DMS79 treated with DMSO at 0.1 percent for 48 hours (cell line): ENCODE measurements at places on chromosomes 7 and 10.

GRCh38 chr7:14376711-14377110, 387.2 kb upstream of the ETV1 start:
- no peak for DNase-seq

DNA sequence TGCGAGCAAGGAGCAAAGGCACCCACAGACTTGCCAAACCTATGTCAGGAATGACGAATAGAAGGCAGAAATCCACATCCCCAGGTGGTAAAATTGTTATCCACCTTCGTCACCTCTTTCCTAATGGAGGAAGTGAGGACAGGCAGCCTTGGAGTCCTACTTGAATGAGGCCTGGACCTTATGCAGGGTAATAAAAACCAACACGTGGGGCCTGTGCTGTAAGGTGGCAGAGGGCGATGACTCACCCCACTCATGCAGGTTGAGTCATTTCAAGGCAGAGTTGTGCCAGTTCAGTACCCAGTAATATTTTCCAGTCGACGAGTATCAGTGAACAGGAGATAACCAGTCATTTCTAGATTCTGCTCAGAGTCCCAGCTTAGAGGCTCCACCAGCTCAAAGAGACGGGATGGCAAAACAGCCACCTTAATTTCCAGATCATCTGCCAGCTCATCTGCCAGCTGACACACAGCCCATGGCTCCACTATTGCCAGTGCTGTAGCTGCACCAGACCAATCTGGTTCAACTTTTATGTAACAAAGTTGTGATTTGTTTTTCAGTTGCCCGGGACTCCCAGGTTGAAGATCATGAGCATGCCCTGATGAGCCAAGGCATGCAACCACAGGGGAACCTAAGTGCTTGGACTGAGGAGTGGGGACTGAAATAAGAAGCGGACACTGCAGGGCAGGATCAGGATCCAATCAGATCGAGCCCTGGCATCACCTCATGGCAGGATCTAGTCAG, 176.2 kb upstream of the ITGB1 start:
- DNase-seq, result peak; percentile 3

- no peak for DNase-seq
These were observed 5.0 kb downstream of the ACTR1A start for GRCh38 chr10:102497545-102497944.

GRCh38 chr7:43658718-43659548, 70.4 kb downstream of the COA1 start:
- DNase-seq, result peak; percentile 12

- no peak for DNase-seq
These were observed 293.2 kb downstream of the THSD7A start for GRCh38 chr7:11538751-11539299.

GRCh38 chr10:34001087-34001580, 666.7 kb upstream of the NRP1 start:
- no peak for DNase-seq

- no peak for DNase-seq
These were observed 71.7 kb downstream of the TNS3 start for GRCh38 chr7:47510192-47510591.

GRCh38 chr10:70584366-70584765, 18.2 kb downstream of the PRF1 start:
- peak; percentile 69 for DNase-seq

- DNase-seq, result no peak
These were observed 59.0 kb downstream of the ABCB1 start for GRCh38 chr7:87541648-87542047.

DNA sequence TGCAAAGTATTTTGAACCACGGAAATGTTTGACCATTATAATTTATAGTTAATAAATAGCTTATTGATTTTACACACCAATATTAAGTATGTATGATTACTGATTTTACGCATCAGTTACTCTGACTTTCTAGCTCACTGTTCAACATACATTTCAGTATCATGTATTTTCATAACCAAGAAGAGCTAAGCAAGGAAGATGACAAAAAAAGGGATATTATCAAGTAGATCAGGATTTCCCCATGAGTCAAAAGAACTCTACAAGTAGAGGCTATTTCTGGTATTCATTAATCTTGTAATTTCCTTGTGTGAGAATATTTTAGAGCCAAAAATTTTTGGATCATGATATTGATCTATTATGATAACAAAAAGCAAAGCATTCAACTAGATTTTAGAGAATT, 131.6 kb downstream of the AGMO start:
- no peak for DNase-seq

- DNase-seq, result no peak
These were observed 91.7 kb downstream of the RNF216 start for GRCh38 chr7:5689716-5690115.

DNA sequence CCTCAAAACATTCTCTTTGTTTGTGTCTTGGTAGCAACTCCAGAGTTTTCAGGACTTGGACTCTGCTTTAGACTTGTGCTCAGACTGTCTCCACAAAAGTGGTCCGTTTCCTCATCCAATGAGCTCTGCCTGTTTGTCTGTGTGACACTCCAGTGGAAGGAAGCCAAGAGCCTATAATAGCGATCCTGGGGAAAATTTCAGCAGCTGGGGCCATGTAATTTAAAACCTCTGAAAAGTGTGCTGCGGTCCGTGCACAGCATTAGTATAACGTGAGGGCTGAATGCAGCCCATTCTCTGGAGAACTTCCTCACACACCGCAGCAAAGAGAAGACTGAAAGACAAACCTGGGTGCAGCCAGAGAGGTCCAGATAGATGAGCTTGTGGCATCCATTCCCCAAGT, at the start of gene LRRC17:
Gene LRRC17, plus strand, starts transcription at position 259 of the 400 bp plus-strand sequence. CDS start 20,914 bp downstream, outside the sequence.
- DNase-seq, result peak; percentile 38
